CD8-positive, alpha-beta memory T cell (primary cell): ENCODE measurements at places on chromosomes 3 and 15.

- no peak for DNase-seq
Observed at GRCh38 chr3:128846486-128846891, 32.9 kb upstream of the ACAD9 start.

- DNase-seq, result no peak
Observed at GRCh38 chr3:59406943-59407342, 357.1 kb upstream of the CFAP20DC start.

DNA sequence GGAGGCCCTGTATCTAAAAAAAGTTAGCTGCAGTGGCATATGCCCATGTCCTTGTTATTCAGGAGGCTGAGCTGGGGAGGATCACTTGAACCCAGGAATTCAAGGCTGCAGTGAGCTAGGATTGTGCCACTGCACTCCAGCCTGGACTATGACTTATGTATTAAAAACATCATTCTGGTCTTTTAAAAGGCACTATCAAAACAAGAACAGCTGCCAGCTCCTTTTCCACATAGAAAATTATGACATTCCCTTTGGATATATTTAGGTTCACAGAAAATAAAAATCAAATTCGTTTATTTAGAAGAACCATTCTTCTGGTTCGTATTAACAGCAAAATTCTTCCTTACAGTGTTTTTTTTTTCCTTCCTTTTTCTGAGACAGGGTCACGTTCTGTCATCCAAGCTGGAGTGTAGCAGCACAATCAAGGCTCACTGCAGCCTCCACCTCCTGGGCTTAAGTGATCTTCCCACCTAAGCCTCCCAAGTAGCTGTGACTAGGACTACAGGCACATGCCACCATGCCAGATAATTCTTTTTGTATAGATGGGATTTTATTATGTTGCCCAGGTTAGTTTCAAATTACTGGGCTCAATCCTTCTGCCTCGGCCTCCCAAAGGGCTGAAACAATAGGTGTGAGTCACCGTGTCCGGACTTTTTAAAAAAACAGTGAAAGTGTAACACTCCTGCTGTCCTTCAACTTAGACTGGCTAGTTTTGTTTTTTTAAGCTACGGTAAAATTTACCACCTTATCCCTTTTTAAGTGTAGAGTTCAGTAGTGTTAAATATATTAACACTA, 13.9 kb downstream of the ICE2 start:
- DNase-seq, result no peak

DNA sequence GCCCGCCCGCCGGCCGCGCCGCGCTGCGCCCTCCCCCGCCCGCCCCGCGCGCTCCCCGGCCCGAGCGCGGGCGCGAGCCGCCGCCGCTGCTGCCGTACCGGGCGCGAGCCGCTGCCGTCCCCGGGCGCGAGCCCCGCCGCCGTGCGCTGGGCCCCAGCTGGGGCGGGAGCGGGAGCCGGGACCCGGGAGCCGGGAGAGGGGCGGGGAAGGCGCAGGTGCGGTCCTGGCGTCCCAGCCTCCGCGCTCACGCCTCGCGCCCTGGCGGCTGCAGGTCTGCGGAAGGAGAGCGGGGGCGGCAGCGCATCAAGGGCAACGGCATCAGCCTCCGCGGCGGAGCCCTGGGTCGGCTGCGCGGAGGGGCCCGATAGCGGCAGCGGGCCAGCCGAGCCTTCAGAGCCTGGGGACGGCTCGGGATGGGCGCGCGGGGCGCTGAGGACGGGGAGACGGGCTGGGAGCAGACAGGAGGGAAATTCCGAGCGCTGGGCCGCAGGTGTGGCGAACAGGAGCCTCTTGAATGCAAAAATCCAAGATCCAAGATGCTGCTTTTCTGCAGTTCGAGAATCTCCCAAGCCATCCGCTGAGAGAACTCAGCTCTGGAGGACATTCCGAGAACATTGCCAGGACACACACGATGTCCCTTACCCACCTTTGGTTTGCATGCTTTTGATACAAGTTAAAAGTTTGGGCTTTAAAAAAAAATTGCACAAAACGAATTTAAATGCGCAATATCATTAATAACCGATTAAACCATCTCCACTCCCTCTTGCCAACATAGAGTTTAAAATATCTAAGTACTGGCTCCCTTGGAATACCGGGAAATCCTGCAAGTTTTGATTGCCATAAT, 251.1 kb downstream of the TJP1 start:
- DNase-seq, result no peak

DNA sequence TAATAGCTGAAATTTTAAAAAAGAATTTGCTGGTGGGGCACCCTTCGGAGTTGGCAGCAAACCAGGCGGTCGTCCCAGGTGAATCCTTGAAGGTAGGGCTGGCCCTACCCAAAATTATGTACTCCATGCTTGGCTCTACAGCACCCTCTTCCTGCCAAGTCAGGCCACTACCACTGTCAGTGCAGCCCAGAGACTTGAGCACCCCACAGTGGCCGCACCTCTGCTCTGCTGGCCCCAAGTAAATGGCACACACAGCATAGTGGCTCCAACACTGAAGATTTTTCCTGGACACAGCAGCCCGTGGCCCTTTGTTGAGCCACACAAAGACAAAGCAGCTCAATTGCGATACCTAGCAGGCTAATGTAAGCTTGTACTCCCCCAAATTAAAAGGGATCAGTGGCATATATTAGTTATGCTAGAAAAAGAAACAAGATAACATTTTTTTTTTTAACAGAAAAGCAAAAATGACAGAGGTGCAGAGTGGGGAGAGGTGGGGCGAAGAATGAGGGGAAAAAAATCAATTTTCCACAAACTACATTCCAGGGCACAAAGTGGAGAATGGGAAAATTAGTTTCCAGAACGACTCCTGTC, 250.5 kb downstream of the UACA start:
- peak; percentile 49 for DNase-seq

GRCh38 chr3:161914703-161915417, 418.3 kb downstream of the OTOL1 start:
- DNase-seq, result no peak
